ENCODE measurements at places on chromosomes 2 and 18. TPM values are rescaled to one million over a fixed set of nuclear protein-coding genes. Genes with fewer than 3 reads are reported as not detected.

GRCh38 chr2:63049970-63050333 lies 678 bp upstream of the OTX1 start:
- no peak for DNase-seq

- DNase-seq = no peak
Measured at GRCh38 chr2:129699781-129700573, 279.5 kb upstream of the RAB6C start.

DNA sequence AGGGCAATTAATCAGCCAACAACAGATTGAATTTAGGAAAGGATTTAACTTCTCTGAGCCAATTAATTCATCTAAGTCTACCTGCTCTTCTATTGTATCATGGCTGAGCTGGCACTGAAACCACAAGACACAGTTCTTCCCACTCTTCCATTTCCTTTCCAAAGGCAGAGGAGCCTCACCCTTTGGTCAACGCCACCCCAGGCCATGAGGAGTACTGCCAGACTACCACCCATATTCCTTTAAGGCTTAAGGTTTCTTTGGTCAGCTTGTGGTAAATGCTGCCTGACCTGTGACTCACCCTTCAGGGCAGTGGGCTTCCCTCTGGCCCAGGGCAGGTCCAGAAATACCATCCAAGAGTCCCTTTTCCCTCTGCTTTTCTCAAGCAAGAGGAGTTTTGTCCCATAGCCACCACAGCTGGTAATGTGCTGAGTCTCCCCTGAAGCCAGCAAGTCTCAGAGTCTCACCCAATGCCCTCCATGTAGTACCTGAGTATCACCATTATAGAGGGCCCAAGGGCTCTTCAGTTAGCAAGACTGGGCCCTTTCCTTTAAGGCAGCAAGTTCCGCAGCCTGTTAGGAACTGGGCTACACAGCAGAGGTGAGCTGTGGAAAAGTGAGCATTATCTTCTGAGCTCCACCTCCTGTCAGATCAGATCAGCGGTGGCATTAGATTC lies 900.5 kb upstream of the CRIM1 start:
- no peak for DNase-seq

DNA sequence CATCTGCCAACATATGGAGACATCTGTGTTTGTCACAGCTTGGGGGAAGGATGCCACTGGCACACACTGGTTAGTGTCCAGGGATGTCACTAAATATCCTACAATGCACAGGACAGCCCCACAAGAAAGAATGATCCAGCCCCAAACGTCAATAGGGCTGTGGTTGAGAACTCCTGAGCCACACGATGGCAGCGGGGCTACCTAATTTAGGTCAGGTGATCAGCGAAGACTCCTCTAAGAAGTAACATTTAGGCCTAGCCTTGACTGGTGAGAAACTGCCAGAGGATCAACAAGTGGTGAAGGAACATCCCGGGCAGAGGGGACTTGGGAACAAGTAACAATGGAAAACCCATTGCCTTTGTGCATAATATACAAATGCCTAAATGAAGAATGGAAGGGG lies 5.0 kb upstream of the TGIF1 start:
- no peak for DNase-seq

Gene VWA3B
- polyA plus RNA-seq = 1.1 TPM
